ENCODE measurements at places on chromosomes 4 and X.

DNA sequence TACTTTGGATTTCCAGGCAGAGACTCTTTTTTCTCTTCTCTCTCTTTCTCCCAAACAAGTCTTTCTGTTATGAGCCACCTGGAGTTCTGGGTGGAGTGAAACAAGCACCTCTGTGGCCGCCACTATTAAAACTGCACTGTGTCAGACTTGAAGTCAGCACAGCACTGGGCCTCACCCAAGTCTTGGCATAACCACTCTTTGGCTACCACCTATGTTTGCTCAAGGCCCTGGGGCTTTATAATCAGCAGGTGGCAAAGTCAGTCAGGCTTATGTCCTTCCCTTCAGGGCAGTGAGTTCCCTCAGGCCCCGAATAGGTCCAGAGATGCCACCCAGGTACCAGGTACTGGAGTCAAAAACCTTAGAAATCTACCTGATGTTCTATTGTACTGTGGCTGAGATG is 52.4 kb downstream of the ITIH6 start:
- no peak for DNase-seq

DNA sequence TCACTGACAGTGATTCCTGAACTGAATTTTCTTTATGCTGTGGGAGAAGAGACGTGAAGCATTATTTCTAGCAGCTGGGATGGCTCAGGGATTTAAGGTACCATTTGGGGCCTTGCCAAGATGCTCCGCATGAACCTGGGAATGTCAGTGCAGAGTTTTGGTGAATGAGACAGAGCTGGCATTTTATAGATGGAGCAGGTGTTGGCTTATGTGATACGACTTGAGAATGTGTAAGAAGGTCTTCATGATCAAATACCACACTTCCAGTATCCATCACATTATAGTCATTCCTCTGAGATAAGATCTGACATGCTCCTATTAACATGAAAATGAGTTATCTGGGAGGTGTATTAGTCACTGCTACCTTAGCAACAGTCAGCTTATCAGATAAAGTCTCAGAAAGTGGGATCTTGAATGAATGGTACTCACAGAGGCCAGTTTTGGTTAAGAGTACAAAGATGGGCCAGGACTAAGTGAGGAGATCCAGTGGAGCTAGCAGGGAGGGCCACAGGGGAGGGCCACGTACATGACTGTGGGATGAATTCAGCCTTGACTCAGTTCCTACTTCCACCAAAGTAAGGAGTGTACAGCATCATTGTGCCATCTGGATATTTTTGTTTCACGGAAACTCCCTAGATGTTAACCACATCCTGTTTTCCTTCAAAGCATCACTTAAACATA is 116.7 kb downstream of the SPCS3 start:
- DNase-seq, result no peak

GRCh38 chrX:17759990-17760389 is 22.7 kb downstream of the SCML1 start:
- no peak for DNase-seq

DNA sequence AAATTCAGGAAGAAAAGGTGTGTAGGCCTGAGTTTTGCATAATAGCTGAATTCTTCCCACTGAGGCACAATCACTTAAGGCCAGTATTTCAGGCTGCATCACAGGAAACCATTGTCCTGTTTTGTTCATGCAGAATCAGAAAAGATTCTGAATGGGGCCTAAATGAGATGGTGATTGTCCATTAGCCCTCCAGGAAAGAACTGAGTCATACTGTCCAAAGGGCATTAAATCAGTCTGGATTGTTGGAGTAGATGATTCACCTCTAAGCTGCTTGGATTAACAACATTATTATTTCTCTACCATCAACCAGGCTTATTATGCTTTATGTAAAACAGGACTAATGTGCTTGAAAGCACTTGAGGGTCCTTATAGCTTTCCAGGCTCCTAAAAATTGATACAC is 36.2 kb downstream of the CT47B1 start:
- DNase-seq, result no peak
